ENCODE measurements at places on chromosomes 4 and X.

GRCh38 chrX:2490634-2491033 is 10.1 kb downstream of the DHRSX start:
- DNase-seq: no peak

- no peak for DNase-seq
Observed at GRCh38 chrX:77693594-77693993, 92.4 kb downstream of the ATRX start.

DNA sequence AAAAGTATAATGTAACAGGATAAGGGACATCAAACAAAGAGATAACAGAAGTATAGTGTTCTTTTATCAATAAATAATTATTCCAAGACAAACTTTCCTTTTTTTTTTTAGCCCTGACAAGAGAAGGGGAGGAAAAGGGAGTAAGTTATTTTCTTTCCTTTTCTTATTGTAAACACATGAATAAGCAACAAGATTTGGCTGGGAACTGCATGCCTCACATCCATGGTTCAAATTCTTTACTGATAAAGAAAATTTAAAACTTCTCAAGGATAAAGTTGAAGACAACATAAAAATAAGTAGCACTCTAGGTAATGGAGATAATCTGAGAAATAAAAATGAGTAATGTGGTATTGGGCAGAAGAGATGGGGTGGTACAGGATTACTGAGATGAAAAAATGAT is 71.6 kb downstream of the NEK1 start:
- no peak for DNase-seq

DNA sequence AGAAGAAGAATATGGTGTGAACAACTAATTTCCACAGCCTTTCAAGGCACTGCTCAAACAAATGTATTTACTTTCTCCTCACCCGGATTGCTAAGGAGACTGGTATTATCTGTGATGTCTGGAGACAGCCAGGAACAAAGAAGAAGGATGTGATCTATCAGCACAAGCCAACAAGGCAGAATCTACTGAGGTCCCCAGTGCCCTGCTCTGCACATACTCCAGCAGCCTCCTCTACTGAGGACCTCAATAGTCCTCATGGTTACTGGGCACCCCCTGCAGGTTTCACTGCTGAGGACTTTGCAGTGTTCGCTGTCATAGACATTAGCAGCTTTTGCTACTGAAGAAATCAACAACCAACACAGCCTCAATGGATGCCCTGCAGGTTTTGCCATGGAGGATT is 930.1 kb downstream of the ADGRL3 start:
- no peak for DNase-seq

DNA sequence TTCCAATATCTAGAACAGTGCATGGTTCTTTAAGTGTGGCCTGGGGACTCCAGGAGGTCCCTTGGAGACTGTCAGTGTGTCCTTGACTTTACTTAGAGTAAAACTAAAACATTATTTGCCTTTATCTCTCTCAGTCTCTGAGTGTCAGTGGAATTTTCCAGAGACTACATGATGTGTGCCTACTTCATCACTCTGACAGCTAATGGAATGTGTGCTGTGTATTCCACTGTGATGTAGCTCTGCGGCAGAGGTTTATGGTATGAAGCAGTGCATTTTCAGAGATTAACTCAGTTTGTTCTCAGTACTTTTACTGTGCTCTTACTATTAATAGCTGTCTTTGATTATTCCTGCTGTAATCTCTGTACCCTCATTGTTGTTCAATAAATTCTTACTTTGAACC is 85.6 kb downstream of the MANBA start:
- DNase-seq: no peak

DNA sequence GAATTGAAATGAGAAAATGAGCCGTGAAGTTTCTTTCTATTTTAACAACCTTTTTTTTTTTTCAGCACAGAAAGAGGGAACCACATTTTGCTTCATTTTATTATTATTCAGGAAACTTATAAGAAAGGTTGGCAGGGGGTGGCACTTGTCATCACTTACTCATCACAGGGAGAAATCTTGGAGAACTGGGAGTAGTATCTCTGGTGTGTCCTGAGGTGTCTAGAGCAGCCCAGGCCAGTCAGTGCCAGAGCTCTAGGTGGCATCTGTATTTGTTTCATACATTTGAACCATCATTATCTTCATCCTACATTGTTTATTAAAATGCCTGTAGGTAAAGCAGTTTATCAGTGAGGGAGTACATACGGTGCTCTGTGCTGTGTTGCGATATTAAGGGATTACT is 43.8 kb upstream of the ARHGAP24 start:
- DNase-seq: no peak

DNA sequence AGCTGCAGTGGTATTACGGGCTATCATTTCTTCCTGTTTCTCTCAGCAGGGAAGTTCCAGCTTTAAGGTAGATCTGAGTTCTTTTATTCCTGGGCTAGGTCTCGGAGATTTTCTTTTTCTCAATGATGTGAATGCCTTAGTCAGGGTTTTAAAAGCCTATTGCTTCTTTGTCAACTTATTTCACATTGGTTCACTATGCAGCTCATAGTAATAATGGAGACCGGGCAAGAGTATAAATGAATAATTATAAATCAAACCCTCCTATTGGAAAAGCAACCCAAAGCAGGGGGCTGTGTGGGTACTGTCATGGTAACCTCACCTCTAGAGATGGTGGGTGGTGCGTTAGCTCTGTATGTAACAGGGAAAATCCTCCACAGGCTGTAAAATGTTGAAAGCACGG is 563.6 kb downstream of the RPA4 start:
- no peak for DNase-seq

- no peak for DNase-seq
Observed at GRCh38 chrX:54978448-54978847, 15.5 kb downstream of the PFKFB1 start.

DNA sequence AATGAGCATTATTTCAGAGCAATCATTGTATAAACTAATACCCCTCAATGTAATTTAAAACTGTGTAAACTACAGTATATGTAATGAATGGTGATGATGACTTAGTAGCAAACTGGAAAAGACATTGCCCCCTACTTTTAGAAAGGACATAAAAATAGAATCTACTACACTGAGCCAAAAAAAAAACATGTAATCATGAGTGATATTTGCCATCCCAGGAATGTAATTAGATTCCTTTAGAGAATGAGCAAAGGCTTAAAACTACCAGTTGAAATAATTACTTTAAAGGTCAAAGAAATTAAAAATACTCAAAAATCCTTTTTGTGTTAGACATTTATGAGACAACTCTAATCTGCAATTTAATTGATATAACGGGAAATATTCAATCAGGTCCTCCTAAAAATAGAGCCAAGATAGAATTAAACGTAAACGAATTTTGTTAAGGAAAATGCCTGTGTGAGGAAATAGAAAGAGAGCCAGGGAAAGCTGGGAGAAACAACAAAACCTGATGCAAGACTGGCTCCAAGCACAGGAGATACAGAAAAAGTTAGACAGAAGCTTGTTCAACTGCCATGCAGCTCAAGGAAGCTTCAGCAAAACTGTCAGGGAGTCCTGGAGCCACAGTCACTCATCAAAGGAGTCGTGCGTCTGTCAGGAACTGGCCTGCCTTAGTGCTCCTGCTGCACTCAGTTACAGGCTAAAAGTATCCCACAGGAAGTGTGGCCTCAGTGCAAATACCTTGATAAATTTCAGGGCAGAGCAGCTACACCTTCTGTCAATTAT is 655.7 kb upstream of the INTU start:
- no peak for DNase-seq

DNA sequence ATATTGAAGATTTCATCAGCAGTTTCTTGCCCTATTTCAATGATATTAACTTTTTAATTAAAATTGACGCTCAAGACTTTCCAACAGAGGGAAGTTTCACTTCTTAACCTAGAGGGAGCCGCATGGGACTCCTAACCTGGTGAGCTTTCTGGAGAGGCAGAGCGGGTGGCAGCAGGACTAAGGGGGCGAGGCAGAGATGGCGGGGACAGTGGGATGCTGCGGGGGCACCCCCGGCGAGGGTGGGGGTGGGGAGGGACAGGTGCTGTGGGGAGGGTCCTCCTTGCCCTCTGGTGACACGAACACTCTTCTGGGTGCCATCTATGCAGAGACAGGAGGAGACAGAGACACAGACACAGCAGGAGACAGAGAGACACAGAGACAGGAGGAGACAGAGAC is 104.4 kb downstream of the ADRA2C start:
- no peak for DNase-seq

- no peak for DNase-seq
Observed at GRCh38 chrX:99887918-99888317, 522.2 kb downstream of the PCDH19 start.

DNA sequence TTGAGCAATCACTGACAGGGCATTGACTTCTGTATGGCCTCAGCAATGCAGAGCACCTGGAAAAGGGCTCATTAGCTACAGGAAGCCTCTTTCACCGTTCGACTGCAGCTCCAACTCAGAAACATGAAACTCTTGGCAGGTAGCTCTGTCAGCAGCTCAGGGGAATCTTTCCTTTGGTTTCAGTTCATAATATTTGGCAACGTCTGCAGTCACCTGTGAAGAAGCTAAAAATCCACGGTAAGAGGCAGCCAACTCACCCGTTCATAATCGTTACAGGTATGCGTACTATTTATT is 354.9 kb downstream of the CAMK2D start:
- DNase-seq: no peak

- DNase-seq: no peak
Observed at GRCh38 chrX:153981231-153981630, 8.7 kb downstream of the TMEM187 start.

DNA sequence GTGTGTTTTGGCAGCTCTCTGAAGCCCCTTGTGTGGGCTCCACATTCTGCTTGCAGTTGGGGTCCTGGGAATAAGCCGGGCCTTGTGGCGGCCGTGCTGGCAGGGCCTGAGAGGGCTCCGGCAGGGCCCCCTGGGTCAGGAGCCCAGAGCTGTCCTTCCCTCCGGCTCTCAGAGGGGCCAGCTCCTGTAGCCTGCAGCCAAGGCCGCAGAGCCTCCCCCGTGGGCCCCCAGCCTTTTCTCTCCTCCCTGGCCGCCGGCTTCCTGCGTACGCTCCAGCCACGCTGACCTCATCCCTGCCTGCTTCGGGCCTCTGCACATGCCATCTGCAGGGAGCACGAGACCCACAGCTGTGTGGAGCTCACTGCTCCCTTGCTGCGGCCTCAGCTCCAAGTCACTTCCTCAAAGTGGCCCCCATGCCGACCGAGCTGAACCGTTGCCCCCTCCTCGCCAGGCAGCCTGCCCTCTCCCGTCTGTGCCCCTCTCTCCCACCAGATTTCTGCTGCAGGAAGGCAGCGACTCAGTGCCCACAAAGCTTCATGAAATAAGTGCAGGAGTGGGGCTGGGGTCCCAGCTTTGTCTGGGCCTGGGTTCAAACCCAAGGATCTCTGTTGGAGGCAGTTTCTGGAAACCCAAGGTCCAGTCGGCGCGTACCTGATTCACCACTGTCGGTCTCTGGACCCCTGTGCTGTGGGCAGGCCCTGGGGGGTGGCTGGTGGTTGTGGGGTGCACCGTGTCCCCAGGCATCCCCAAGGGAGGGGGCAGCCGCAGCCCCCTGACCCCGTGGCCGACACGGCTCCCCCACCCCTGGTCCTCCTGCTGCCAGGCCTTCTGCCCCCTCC is 57.1 kb upstream of the NKX1-1 start:
- DNase-seq: peak; percentile 6

DNA sequence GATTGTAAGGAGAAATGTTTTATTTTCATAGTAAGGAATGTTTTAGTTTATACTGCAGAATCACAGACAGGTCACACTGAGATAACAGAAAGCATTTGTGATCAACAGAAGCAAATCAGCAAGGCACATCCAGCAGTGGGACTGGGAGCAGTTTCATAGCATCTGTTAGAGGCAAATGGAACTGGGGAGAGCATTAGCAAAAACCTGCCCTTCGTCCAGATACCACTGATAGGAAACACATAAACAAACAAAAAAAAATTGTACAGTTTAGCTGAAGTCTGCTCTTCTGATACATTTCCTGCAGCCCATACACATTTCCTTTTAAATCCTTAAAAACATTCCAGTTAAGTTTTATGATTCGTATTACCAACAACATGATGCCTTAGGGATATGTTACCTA is 374.3 kb downstream of the PCDH7 start:
- no peak for DNase-seq

- no peak for DNase-seq
Observed at GRCh38 chr4:33422656-33423055, 2702.5 kb downstream of the PCDH7 start.

GRCh38 chr4:3639613-3640586 is 107.7 kb upstream of the LRPAP1 start:
- DNase-seq: no peak

GRCh38 chrX:53305996-53306937 is 24.9 kb upstream of the IQSEC2 start:
- no peak for DNase-seq

- DNase-seq: no peak
Observed at GRCh38 chr4:3213661-3214250, 35.2 kb upstream of the MSANTD1 start.

All from stromal cell of bone marrow (primary cell).